ENCODE measurements at places on chromosomes 1 and 21. TPM values are rescaled to one million over a fixed set of nuclear protein-coding genes. Genes with fewer than 3 reads are reported as not detected.

The WNT2B gene
- total RNA-seq = 9.5 TPM

The OR2L5 gene
- total RNA-seq = 0.32 TPM

The OR2T2 gene
- not detected for total RNA-seq

The RNU1-4 gene
- total RNA-seq = under 0.01 TPM

The KCNN3 gene
- total RNA-seq = not detected

The SYT11 gene
- 44.4 TPM for total RNA-seq

The S100A3 gene
- 6.3 TPM for total RNA-seq

The B3GALT2 gene
- total RNA-seq = 8.3 TPM

The RGS5 gene
- total RNA-seq = 20.9 TPM

The FLG2 gene
- not detected for total RNA-seq

The ZNF593OS gene
- not detected for total RNA-seq

The TNFSF4 gene
- 0.85 TPM for total RNA-seq

The C2CD2 gene
- total RNA-seq = 14.9 TPM

The F5 gene
- not detected for total RNA-seq

The A3GALT2 gene
- total RNA-seq = not detected

The COL6A2 gene
- total RNA-seq = 4,806 TPM

The HAX1 gene
- total RNA-seq = 108 TPM
